ENCODE measurements at places on chromosomes 2 and 18.

DNA sequence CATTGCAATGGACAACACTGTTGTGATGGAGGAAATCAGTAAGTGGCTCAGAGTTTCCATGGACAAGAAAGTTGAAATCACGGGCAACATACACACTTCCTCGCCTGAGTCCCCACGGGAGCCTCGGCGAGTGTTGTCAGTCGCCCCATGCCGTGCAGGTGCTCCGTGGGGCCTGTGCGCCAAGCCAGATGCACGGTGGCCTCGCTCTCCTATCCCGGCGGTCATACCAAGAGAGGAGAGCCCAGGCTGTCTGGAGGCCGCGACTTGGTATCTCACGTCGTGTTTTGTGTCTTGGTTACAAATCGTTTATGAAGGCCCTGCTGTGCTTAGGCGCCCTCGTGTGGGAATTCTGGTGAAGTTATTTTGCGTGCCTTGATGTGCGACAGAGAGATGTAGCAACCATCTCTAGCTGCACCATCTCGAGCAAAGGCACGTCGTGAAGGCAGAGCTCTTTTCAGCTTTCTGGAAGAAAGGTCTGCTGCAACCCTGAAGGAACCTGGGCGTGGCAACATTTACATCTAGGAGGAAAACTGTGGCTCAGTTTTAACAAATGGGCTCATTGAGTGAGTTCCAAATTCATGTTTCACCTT, 21.8 kb downstream of the ATG4B start:
- peak; percentile 32 for DNase-seq

GRCh38 chr2:192407692-192408091, 213.0 kb upstream of the TMEFF2 start:
- DNase-seq = no peak

- no peak for DNase-seq
These were observed 45.3 kb upstream of the CCBE1 start for GRCh38 chr18:59742325-59743111.

- no peak for DNase-seq
These were observed 154.3 kb downstream of the EIPR1 start for GRCh38 chr2:3223080-3223923.

GRCh38 chr18:13290856-13291271, 72.3 kb downstream of the LDLRAD4 start:
- DNase-seq = peak; percentile 23

DNA sequence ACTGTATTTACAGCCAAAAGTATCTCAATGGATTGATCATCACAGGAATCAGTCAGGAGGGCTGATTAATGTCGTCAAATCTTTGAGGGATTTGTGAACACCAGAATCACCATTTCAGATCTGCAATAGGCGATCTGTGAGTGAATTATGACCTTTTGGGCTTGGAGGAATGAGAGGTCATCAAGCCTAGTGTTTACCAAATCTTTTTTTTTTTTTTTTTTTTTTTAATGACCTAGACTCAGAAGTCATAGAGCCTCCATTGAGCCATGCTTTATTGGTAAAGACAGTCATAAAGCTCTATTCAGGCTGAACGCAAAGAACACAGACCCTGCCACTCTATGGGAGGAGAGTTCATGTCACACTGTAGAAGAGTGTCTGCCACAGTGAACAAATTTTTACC, 97.7 kb downstream of the SOCS6 start:
- no peak for DNase-seq

- no peak for DNase-seq
These were observed 72.2 kb downstream of the C1QL2 start for GRCh38 chr2:119086327-119086726.

DNA sequence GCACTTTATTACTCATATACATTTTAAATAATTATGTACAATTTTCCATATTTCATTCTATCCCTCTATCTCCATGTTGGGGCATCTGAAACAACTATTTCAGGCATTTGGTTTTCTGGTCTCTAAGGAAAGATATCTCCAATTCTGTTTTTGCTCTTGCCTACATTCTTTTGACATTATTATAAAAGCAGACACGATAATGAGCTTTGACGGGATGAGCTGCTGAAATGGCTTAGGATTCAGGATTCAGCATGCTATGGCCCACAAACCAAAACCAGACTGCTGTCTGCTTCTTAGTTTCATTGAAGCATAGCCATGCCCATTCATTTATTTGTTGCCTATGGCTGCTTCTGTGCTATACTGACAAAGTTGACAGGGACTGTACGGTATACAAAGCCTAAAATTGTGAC, 42.7 kb upstream of the GLS start:
- DNase-seq = no peak

DNA sequence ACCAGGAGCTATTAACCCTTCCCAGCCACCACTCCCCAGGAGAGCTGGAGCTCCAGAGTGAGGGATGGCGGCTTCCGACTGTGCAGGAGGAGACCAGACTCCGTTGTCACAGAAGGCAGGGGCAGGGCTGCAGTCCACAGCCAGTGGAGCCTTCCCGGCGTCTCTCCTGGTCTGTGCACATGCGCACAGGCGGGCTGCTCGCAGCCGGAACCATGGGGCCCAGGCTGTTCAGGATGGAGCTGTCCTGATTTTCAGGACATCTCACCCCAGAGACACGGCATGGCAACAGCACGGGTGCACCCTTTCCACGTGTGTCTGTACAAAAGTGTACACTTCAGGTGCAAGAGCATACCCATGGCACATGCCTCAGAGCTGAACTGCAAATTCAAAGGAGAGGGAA, 28.9 kb downstream of the EIPR1 start:
- DNase-seq = no peak

GRCh38 chr2:68745006-68745405, 10.4 kb downstream of the ARHGAP25 start:
- DNase-seq = no peak

GRCh38 chr18:12686100-12686499, 16.4 kb downstream of the CEP76 start:
- no peak for DNase-seq

GRCh38 chr2:169775354-169775753, 23.3 kb upstream of the SSB start:
- no peak for DNase-seq

DNA sequence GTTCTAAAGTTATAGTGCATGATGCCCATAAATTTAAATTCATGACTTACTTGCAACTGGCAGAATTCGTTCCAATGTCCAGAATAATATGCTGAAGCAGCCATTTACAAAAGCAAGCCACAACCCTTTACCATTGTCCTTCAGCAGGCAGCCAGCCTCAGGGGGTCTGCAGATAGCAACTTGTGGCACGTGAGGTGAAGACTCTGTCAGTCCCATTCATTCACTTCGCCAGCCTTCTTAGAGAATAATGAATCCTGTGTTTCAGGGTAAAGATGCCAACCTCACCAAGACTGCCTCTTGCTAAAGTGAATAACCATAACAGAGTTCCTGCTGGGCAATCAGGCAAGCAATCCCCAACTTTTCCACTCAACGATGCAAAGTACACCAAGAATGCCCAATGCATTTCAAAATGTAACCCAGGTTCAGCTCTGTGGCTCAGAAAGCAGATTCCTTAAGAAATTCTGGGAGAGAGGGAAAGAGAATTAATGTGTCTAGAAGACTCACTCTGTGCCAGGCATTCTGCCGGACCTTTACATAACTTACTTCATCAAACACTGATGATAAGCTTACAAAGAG, 315.4 kb downstream of the NCKAP5 start:
- DNase-seq = no peak

DNA sequence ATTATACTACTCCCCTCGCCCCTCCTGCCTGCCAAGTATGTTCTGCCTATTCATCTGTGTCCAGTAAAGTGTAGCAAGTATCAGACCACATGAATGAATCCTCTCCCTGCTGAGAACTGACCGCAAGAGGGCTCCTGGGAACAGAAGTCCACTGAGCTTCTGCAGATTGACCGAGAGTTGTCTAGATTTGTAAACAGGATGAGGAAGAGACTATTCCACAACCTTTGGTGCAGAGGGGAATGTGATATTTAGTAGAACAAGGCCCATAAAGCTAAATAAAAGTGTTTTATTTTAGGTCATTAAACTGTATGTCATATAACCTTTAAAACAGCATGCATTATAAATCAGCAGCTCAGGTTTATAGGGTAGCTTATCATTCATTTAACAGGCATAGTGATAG, 377.0 kb downstream of the DCC start:
- DNase-seq = peak; percentile 34

DNA sequence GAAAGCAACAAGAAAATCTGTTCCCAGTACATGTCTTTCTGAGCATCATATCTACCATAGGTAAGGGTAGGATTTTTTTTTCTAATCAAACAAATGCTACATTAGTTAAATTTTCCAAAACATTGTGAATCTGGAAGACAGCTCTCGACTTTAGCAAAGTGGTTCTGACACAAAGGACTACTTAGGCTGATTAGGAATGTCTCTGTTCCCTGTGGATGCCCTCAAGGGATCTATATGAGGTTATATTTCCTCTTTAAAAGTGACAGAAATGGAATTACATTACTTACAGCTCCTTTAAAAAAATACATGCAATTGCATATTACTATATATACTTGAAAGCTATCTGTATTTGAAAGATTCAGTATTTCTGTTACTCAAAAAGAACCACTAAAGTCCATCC, 15.4 kb downstream of the NYAP2 start:
- no peak for DNase-seq

DNA sequence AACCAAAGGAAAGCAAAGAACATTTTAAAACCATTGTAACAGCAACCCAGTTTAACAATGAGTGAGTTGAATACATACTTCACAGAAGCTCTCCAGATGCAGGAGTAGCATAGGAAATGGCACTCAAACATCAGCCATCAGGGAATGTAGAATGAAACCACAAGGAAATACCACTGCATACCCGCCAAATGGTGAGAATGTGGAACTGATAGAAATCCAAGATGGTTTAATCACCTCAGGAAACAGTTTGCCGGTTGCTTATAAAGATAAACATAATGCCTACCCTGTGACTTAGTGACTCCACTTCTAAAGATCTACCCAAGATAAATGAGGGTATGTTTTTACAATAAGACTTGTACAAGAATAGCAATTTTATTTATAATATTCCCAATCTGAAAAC, 132.0 kb downstream of the GALNT1 start:
- no peak for DNase-seq

DNA sequence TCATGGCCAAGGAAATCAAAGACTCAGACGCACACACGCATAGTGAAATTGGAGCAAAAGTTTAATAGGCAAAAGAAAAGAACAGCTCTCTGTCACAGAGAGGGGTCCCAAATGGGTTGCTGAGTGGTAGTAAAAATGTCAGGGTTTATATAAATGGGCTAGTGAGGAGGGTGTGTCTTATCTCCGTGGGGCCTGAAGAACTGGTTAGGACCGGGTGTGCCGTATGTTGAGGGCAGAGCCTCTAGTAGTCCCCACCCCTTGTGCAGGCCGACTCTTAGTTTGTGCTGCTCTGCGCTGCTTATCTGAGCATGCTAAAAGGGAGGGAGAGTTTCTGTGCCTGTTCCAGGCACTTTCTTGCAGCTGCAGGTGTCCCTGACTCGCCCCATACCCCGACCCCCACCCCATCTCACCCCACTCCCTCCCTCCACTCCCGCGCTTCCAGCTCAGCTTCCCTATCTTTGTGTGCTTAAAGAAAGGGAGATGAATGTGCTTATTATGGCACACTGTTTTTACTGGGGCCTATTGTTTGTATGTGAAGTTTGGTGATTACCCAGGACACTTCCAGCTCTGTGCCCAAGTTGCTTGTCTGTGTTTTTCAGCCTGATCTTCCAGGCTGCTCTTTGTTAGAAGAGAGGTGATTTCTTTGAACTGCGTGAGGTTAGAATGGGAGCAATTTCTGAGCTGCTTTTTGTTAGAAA, 167.4 kb downstream of the SPAG16 start:
- no peak for DNase-seq

DNA sequence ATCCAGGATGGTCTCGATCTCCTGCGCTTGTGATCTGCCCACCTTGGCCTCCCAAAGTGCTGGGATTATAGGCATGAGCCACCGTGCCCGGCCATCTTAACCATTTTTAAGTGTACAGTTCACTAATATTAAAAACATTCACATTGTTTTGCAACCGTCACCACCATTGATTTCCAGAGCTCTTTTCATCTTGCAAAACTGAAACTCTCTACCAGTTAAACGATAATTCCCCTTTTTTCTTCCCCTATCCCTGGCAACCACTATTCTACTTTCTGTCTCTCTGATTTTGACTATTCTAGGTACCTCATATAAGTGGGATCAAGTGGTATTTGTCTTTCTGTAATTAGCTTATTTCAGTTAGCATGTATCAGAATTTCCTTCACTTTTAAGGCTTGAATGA, 16.8 kb upstream of the NEUROD1 start:
- DNase-seq = no peak

DNA sequence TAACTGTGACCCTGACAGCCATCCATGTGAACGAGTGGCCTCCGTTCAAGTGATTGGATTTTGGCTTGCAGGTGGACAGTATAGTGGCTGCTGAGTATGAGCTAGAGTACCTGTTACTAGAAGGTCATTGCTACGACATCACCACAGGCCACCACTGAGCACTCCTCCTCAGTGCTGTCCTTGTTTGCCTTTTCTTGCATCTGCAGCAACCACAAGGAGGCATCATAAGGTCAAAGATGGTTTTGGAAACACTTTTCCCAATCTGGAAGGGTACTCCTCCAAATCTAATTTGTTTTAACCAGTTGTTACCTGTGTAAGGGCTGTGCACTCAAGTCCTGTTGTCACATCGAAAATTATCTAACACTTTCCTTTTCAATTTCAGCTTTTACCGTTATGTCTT, 81.2 kb downstream of the UGGT1 start:
- DNase-seq = no peak
